ENCODE measurements at places on chromosomes 3 and 15.

DNA sequence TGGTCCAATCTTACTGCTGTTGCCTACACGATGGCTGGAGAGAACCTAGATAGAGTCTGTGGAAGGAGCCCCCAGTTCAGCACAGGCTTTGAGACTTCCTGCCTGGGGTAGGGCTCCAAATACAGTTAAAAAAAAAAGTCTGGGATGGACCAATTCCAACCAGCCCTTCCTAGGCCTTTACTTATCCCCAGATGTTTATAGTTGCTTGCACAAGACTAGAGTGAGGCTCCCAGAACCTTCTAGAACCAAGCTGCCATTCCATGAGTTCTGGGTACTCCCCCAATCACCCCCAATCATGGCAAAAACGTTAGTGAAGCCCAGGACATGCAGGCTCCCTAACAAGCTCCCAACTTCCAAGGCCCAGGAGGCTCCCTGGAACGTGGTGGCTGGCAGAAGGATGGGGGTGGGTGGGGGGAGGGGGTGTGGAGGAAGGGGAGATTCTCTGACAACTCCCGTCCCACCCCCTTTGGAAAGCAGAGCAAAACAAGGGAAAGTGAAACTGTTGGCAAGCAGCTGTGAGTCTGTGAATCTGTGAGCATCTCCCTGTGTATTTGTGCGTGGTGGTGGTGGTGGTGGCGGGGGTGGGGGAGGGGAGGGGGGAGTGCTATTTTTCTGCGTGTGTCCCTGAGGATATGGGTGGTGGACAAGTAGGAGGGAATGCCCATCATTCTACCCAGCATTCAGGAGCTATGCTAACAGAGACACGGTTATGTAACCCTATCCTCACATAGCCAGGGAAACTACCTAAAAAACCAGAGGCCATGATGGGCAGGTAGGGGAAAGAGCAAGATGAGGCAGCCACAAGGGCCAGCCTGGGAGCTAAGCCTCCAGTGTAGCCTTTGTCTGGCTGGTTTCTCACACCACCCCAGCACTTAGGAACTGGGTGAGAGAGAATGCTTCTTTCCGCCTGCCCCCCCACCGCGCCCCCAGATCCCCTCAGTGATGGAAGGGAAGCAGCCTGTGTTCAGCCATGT lies 2.0 kb downstream of the MST1R start:
- DNase-seq, result no peak

- no peak for DNase-seq
These were observed 15.0 kb upstream of the DAG1 start for GRCh38 chr3:49454898-49455681.

DNA sequence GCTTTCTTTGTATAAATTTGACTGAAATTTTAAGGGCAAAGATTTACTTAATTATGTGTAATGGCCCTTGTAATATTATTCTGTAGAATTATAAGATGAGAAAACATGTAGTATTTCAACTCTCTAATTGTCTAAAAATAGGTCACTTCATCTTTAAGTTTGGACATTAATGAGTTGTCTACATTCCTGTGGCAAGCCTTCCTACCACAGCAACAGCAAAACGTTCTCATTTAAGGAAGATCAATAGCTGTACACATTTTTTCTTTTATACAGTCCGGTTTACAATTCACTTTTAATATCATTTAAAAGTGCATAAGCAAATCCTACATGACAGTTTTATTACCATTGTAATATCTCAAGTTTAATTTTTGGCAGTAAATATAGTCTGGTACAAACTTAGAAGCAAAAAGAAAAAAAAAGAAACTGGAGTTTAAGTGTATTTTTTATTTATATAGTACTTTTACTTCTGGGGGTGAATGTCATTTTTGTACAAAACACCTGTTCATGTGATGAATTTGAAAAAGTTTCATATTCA lies 501.8 kb downstream of the ZPLD1 start:
- no peak for DNase-seq

GRCh38 chr3:120203016-120203415 lies 82.0 kb downstream of the GPR156 start:
- no peak for DNase-seq

DNA sequence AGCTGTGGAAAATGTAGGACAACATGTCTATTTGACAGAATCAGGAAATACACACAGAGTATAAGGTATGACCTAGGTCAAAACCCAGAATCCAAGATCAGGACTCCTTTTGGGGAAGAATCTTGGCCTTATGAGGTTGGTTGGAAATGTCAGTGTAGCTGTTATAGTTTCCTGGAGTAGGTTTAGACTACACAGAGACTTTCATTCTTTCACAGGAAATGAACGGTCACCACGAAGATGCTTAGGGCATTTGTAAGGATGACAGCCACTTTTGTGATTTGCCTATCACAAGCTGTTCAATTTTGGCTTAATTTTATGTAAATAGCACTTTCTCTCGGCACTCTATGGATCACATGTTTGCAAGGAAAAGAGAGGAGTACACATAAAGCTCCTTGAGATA lies 18.6 kb upstream of the ZBTB20 start:
- no peak for DNase-seq

GRCh38 chr3:190862209-190863118 lies at the start of gene GMNC:
Gene GMNC, minus strand, starts transcription at chr3:190862694. Its CDS starts 79 bp downstream, at chr3:190862615.
- DNase-seq, result no peak

DNA sequence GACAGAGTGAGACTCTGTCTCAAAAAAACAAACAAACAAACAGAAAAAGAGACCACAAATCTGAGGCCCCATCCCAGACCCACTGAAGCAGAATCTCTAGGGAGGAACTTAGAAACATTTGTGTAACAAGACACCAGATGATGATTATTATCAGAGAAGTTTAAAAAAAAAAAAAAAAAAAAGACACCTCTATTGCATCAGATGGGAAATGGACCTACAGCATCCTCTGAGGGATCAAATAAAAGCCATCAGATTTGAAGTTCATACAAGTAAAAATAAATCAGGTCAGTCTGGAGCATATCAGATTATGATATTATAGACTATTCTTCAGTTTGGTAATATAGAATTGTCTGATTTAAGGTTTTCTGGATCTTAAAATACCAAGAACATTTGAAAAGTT lies 21.9 kb upstream of the LIPC start:
- DNase-seq, result no peak

GRCh38 chr15:25733856-25734679 lies 129.1 kb downstream of the ATP10A start:
- DNase-seq, result no peak

DNA sequence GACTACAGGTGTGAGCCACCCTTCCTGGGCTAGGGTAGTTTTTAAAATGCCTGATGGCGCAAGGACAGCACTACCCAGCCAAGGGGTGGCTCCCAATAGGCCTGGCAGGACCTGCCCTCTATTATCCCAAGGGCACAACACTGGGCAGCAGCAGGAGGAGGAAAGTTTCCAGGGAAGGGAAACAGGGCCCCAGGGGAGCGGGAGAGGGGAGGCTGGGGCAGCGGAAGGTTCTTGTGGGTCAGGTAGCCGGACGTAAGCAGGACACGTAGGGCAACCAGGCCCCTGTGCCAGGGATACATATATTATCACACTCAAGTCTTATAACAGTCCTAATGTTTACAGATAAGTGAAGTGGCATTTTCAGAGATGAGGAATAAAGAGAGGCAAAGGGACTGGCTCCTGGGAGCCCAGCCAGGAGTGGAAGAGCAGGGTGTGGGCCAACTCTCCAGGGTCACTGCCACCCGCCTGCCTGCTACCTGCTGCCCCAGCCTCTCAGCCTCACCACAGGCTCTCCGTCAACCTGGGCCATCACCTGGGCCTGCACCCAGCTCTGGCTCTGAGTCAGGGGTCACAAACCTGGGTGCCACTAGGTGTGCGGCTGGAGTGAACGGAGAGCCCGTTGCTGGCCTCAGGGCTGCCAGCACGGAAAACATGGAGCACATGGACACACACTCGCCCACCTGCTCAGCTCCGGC lies 73.2 kb upstream of the SNRPA1 start:
- DNase-seq, result no peak

DNA sequence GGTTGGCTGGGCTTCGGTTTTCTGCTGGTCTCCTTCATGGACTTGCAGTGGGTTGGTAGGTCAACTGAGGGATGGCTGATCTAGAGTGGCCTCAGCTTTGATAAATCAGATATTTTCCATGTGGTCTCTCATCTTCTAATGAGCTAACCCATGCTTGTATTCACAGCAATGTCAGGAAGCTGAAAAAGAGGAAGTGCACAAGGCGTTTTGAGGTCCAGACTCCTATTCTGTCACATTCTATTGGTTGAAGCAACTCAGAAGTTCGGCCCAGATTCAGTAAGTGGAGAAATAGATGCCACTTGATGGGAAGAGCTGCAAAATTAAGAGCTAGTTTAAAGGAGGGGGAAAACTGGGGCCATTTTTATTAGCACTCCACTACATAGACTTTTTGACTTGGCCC lies 361.2 kb downstream of the DIPK2A start:
- no peak for DNase-seq

GRCh38 chr15:55403531-55403930 lies 4.6 kb downstream of the CCPG1 start:
- DNase-seq, result no peak

- no peak for DNase-seq
These were observed 146.2 kb upstream of the DPH6 start for GRCh38 chr15:35691891-35692867.

DNA sequence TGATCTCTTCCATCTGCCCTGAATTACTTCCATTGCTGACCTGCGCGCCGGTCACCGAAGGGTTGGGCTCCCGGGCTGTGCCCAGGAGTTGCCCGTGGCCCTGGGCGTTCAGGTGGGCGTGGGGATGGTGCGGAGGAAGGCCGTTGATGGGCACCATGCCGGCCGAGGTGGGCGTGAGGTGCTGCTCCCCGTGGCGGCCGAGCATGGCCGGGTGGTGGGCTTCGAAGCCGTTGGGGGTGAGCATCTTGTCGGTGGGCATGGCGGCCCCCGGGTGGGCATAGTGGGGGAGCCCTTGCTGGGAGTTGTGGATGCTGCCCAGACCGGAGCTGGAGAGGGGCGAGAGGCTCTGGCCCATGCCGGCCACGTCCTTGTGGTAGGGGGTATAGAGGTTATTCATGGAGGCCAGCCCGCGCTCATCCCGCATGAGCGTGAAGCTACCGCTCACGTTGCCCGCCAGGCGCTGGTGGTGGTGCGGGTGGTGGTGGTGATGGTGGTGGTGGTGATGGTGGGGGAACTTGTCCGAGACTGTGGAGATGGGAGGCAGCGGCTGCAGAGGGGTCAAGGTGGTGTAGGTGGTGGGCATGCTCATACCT lies 1.0 kb downstream of the ONECUT1 start:
- DNase-seq, result no peak

GRCh38 chr3:57911593-57911992 lies 96.6 kb upstream of the FLNB start:
- no peak for DNase-seq

- no peak for DNase-seq
These were observed 244.2 kb downstream of the TLE3 start for GRCh38 chr15:69853544-69853951.

DNA sequence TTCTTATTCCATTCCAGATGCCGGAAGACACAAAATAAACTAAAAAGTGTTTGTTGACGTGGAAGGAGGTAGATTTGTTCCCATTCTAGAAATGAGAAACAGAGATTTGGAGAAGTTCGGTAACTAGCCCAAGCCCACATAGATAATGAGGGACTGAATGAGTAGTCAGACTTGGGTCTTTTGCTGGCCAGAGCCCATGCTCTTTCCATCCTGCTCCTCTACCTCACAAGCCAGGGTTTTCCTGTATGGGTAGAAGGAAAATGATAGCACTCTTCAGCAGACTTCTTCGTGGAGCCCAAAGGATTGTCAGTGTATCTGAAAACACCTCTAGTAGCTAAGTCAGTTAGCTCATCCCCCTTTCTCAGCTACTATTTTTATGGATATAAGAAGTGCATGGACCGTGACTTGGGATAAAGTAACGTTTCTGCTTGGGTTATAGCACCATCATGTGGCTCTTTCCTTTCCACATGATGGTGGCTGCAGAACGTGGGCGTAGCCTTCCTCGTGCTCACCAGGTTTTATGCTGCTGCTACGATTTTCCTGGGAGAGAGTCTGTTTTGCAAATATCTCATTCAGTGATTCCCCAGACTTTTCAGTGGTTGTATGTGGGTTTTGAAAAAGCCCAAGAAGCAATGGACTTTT lies 84.6 kb downstream of the DGKG start:
- no peak for DNase-seq

GRCh38 chr15:100786901-100787566 lies 92.6 kb upstream of the ALDH1A3 start:
- DNase-seq, result no peak

- no peak for DNase-seq
These were observed 524.2 kb upstream of the LMCD1 start for GRCh38 chr3:7977245-7978086.

DNA sequence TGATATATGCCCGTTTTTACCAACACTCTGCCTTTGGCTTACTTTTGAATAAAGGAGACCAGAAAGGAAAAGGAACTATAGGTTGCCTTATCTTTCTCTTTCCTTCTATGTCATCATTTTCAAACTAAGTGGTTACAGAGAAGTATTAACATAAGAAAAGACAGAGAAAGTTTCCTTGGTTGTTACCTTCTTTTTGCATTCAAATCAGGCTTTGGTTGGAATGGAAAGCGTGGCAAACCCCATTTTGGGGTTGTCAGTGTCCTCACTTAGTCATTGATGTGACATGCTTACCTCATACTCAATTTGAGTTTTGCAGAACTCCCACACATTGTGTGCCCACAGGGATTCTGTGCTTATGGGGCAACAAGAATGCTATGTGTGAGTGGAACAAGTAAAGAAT lies 3.7 kb upstream of the THRB start:
- DNase-seq, result no peak

DNA sequence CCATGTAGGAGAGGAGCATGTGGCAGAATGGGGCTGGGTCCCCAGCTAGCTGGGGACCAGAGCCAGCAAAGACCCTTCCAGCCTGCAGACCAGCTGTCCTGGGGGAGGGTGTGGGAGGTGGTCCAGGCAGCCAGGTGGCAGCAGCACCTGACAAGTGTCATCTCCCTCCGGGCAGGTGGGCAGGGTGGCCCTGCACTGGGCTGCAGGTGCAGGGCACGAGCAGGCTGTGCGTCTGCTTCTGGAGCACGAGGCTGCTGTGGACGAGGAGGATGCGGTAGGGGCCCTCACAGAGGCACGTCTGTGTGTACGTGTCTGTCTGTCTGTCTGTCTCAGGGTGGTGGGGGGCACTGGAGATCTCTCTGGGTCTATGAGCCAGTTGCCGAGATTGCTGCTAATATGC lies 5.5 kb downstream of the ANKDD1A start:
- DNase-seq, result no peak

GRCh38 chr3:126056681-126057500 lies 27.0 kb downstream of the SLC41A3 start:
- DNase-seq, result no peak

GRCh38 chr3:58392181-58392580 lies 41.5 kb downstream of the PDHB start:
- no peak for DNase-seq

DNA sequence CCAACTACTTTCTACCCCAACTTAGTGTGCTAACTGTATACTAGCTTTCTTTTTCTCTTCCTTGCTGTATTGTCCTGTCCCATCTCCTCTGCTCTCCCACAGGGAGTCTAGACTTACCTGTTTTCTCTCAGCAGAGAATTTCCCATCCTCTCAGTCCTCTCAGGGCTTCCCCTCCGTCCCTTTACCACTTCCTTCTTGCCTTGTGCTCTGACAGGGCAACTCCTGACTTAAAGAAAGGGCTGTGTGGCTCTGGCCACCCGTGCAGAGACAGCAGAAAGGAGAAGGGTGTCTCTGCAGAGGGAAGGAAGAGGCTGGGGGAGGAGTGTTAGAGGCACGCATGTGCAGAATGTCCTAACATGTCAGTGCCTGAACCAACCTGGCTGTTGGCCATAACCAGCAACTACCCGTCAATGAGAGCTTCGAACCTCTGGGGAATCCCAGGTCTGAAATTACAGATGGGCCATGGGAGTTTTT lies at the start of gene GCSAM:
Gene GCSAM (minus strand): TSS at position 274 of the 474 bp plus-strand sequence. CDS start 128 bp downstream, at position 146.
- peak; percentile 38 for DNase-seq
